Inflammatory macrophage treated with lipopolysaccharide for 1 hour (primary cell): ENCODE measurements at places on chromosomes 3 and 15.

DNA sequence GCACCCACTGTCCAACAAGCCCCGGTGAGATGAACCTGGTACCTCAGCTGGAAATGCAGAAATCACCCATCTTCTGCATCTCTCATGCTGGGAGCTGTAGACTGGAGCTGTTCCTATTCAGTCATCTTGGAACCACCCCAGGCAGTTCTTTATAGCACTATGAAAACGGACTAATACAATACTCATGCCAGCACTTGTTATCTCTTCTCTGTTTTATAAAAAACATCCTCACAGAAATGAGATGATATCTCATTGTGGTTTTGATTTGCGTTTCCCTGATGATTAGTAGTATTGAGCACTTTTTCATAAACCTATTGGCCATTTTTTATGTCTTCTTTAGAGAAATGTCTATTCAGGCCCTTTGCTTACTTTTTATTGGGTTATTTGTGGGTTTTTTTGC lies 156.2 kb upstream of the ARPP21 start:
- no peak for DNase-seq

GRCh38 chr3:137134431-137134830 lies 176.6 kb downstream of the IL20RB start:
- no peak for DNase-seq

DNA sequence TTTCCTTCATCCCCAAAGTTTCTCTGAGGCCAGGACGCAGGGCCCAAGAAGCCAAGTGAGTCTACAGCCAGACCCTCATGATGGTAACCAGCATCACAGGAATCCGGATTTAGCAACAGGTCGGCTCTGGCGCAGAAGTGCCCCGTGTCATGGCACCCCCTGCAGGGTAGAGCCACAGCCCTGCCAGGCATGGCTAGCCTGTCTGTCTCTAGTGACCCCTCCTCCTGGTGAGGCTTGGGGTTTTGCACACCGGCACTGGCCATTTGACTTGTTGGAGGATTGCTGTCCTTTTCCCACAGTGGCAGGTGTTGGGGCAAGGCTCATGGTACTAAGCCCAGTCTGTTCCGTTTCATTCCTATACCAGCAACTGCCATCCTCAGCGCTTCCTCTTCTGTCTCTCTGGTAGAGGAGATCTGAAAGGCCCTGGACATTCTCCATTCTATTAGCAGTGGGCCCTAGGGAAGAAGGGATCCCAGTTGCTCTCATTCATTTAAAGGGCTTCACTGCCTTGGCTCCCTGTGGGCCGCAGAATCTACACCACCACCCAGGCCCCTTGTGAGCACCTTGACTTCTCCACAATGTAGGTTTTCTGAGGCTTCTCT lies 9.4 kb upstream of the CHAC1 start:
- no peak for DNase-seq

DNA sequence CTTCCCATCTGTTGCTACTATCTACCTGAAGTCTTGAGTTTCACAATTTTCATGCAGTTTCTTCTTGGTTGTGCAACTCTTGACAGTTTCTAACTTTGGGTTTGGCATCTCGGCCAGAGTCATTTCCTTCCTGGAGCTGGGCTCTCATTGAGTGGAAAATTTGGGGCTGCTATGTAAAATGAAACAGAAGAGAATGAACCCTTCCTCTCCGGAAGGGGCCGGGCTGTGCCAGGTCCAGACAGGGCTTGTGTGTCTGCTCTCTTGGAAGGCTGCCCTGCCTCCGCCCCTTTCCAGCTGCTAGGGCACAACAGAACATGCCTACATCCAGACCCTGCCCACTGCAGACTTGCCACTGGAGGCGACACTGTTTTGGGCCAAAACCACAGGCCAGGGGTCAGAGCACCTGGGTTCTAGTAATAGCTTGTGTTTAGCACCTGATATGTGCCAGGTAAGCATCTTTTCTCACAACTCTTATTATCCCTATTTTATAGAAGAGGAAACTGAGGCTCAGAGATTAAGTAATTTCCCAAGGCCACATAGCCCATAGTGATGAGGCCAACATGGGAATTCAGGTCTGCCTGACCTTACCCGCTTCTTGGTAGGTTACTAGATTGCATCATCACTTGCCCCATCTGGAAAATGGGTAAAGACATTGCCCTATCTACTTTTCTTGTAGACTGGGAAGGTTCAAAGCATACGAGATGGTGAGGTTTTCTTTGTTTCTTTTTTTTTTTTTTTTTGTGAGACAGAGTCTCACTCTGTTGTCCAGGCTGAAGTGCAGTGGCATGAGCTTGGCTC lies 25.0 kb downstream of the IRAK2 start:
- peak; percentile 83 for DNase-seq

- no peak for DNase-seq
Observed at GRCh38 chr3:143288944-143289343, 169.4 kb downstream of the CHST2 start.

DNA sequence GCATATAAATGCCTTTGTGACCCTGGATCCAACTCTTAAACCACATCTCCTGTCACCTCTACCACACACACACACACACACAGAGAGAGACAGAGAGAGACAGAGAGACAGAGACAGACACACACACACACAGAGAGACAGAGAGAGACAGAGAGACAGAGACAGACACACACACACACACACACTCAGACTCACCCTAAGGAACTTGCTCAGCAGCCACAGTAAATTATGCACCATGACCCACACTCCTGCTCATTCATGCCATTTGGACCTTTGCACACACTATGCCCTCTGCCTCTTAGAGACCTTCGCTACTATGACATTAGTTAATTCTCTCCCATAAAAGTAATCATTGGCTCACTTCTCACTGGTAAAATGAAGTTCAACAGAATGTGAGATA lies 275.7 kb downstream of the ADAMTSL3 start:
- no peak for DNase-seq

GRCh38 chr15:88905576-88905975 lies 7.6 kb downstream of the MFGE8 start:
- DNase-seq: no peak

DNA sequence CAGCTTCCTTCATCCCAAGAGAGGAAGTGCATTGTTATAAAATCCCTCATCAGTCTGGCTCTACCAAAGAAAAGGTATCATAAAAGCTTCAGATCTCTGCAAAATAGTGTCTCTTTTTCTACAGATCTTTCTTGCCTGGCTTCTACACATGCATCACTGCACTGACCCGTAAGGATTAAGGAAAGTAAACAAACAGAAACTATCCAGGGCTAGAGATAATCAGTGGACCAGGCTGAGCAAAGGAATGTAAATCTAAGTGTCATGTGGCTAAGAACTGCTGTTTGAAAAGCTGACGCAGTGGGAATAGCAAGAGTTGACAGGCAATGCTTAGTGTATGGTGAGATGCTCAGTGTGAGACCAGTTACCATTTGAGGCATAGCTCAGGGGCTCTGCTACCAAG lies 339.7 kb downstream of the IL5RA start:
- DNase-seq: no peak

GRCh38 chr15:78859971-78860719 lies 12.5 kb upstream of the MORF4L1 start:
- DNase-seq: peak; percentile 97

GRCh38 chr3:21524133-21524532 lies 226.9 kb downstream of the ZNF385D start:
- DNase-seq: no peak

GRCh38 chr3:46186471-46187340 lies 21.4 kb downstream of the CCR1 start:
- DNase-seq: peak; percentile 33

DNA sequence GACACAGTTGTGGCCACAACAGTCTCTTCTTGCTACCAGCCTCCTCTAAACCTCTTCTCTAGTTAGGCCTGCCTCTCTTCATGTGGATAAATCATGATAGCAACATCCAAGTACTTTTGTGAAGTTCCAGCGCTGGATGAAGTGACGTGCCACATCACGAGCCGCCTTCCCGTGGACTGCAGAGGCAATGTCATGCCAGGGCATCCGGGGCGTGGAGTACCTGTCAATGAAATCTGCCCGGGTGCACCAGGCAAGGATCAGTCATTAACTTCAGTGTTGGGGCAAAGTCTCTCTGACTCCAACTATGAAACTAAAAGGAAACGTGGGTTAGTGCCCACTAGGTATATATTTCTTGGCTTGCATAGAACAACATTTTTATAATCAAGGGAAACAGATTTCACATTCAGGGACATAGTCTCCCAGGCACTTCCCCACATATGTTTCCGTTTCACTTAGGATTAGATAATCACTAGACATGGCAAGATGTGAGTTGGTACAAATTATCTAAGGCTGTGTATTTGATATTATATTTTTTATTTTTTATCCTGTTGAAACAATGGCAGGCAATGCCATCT lies 133.6 kb downstream of the PLD1 start:
- peak; percentile 11 for DNase-seq

DNA sequence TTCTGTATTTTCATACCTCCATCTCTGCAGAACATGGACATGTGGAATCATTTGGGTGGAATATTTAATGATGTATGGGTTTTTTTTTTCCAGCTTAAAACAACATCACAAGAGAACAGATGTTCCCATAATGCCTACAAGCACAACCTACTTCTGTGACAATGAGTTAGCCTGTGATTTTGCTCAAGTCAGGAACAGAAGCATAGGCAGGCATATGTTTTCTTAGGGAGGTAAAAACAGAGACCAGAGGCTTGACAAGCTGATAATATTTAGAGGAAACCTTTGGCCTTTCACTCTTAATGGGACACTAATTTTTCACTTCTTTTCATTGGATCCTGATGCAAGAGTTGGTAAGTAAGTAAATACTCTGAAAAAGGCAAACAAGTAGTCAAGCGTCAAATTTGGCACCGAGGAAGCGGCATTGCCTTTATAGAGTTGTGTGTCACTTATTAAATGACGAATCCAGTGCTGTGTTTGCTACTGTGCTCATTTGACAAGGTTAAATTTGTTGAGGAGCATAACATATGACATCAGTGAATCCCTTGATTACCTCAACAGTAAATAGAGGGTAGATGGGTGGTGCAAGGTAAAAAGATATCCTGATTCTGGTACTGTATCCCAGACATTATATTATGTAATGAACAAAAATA lies 66.7 kb upstream of the RBMS3 start:
- DNase-seq: no peak

DNA sequence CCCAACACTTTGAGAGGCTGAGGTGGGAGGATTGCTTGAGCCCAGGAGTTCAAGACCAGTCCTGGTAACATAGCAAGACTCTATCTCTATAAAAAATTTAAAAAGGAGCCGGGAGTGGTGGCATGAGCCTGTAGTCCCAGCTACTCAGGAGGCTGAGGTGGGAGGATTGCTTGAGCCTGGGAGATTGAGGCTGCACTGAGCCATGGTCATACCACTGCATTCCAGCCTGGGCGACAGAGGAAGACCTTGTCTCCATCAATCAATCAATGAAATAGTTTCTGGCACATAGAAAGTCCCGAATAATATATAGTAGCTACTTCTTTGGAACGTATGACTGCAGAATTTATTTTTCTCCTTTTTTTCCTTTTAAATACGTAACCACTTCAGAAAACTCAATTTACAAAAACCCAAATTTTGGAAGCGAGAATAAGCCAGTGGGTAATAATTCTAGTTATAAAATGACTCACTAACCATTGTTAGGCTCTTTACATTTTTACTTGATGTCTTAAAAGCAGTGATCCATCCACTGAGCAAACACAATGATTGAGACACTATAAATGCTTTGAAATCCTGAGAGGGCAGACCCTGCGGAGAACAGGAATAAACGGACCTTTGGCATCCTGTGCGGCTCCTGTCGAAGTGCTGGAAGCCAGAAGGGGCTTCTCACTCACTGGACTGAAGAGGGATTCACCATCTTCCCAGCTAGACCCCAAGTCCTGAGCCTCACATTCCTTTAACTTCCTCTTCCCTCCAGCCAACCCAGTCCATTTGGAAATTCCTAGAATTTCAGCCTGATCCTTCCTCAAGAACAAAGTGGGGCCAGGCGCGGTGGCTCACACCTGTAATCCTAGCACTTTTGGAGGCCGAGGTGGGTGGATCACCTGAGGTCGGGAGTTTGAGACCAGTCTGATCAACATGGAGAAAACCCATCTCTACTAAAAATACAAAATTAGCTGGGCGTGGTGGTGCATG lies 68.4 kb upstream of the MFGE8 start:
- DNase-seq: no peak

DNA sequence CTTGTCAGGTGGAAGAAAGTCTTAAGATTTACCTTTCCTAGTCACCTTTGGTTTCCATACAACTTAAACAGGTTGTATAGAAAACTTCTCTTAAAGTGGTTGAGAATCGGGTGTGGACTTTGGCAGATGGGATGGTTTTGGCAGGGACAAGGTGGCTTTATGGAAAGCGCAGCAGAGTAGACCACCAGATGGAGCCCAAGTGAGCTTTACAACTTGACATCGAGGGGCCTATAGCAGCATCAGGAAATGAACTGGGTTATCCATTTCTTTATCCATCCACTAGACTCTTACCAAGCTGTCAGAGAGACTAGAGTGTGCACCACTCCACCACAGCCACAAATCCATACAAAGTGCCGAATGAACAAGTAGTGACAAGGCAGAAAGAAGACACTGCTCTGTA lies 85.3 kb upstream of the MBNL1 start:
- DNase-seq: peak; percentile 32

- DNase-seq: no peak
Observed at GRCh38 chr3:188442430-188442829, 288.5 kb downstream of the LPP start.

GRCh38 chr3:4222574-4223175 lies 80.5 kb upstream of the SETMAR start:
- DNase-seq: no peak

DNA sequence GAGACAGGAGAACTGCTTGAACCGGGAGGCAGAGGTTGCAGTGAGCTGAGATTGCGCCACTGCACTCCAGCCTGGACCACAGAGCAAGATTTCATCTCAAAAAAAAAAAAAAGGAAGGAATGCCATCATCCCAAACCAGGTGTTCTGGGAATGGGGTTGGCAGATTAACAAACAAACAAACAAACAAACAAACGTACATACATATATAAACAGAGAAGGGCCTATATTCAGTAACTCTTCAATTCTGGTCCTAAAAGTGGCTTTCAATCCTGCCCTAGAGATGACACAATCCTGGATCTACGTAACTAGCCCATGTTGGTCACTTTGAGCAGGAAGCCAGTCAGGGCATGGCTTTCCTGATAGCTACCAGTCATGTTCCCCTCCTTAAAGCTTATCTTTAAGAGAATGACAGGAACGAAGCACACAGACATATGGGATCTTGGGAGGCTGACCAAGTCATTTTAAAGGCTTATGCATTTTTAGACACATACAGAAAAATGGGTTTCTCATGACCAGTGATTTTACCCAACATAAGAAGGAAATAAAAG lies 29.9 kb upstream of the RAB11A start:
- peak; percentile 31 for DNase-seq
